ENCODE measurements at places on chromosomes 1 and 21. TPM values are rescaled to one million over a fixed set of nuclear protein-coding genes. Genes with fewer than 3 reads are reported as not detected.

GRCh38 chr1:204735042-204735441 lies 49.5 kb upstream of the LRRN2 start:
- no peak for DNase-seq

DNA sequence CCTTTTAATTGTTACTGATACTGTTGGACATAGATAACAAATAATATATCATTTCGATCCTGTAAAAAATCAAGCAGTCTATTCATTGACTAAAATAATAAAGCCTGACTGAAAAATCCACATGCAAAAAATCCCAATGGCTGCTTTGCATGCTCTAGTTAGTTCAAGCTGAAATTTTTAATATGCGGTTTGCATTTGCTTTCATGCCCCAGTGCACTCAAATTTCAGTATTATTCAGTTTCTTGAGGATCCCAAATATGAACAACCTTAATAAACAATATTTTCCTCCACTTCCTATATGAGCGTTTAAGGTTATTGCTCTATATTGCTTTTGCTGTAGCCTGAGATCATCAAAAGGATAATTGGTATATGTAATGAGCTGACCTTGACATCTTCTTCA lies 75.1 kb upstream of the DPH5 start:
- DNase-seq, result no peak

DNA sequence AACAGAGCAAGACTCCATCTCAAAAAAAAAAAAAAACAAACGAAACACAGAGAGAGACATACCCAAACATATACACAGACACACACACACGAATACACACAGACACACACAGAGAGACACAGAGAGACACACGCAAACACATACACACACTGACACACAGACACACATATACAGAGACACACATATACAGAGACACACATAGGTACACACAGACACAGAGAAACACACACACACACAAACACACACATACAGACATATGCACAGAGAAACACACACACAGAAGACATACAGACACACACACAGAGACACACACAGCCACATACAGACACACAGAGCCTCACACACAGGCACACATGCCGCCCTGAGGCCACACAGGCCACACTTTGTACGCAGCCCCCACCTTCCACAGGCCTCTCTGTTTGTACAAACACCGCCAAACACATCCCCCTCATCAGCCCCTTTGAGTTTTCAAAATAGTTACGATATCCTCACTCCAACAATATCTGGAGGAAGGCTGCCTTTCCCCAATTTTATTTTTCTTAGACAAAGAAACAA lies 57.5 kb upstream of the ABCG1 start:
- no peak for DNase-seq

DNA sequence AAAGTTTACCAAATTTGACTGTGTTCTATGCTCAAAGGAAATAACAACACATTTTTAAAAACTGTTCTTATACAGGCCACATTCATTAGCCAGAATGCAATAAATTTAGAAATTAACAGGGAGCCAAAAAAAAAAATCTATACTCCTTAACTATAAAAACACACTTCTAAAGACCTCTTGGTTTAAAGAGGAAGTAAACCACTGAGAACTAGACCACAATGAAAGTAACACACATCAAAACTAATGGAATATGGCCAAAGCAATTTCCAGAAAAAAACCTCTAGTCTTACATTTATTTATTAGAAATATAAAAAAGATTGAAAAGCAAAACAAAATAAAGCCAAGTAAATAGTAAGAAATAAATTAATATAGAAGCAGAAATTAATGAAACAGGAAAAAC lies 48.9 kb upstream of the GADD45A start:
- DNase-seq, result no peak

GRCh38 chr1:92968138-92969032 lies 7.1 kb upstream of the DIPK1A start:
- DNase-seq, result no peak

- DNase-seq, result no peak
These were observed 98.1 kb downstream of the SEC16B start for GRCh38 chr1:177871613-177872307.

DNA sequence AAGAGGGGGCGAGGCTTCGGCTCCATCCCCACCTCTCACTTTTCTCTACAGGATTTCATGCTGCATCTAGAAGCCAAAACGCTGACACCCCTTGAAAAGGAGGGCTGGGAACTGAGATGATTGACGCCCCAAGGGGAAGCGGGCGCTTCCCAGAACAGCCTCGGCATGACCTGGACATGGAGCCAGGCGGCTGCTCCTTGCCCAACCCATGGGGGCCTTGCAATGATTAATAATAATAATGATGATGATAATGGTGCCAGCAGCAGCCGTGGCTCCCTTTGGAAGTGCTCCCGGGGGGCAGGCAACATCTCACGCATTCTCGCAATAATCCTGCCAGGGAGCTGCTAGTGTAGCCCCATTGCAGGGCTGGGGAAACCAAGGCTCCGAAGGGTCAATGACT lies 78.2 kb downstream of the RAP1GAP start:
- no peak for DNase-seq

DNA sequence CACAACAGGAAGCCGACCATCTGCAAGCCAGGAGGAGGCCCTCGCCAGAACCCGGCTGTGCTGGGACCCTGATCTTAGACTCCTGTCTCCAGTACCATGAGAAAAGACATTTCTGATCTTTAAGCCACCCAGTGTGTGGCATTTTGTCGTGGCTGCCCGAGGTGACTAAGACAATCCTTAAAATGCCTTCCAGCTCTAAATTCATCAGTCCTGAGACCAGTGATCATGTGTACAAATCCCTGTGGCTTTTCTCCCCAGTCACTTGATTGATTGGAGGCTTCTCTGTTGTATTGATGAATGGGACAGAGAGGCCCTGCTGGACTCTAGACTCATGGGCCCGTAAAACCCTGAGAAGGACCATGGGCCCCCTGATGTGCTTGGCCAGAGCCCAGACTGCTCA lies 36.1 kb downstream of the B3GALT5 start:
- no peak for DNase-seq

- no peak for DNase-seq
These were observed 14.4 kb downstream of the SLC5A9 start for GRCh38 chr1:48236716-48237470.

DNA sequence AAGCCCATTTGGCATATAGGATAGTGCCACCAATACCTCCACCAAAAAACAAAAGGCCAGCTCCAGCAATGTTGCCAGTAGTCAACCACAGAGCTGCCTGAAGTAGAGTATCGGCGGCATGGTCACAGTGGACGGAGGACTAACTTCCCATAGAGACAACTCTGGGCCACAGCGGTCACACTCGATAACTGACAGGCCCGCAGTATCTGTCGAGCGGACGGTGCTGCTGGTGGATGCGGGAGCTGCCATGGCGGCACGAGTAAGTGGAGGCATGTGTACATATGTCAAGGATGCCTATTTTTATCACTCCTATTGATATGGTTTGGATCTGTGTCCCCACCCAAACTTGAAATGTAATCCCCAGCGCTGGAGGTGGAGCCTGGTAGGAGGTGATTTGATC lies 4.1 kb downstream of the KRTAP12-1 start:
- DNase-seq, result no peak

DNA sequence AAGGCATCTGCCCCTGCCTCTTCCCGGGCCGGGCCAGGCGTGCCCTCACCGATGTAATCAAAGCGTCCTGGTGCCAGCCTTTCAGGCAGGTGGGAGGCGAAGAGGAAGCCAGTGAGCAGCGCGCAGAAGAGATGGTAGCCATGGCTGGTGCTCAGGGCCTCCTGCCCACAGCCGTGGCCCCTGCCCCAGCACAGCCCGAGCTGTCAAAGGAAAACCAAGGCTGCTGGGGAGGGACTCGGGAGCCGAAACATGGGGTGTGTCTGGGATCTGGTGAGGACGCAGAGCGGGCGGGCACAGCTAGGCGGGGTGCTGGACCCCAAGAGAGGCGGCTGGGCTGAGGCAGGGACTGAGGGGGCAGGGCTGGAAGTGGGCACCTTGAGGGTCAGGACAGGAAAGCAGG lies 2.7 kb downstream of the BGLAP start:
- no peak for DNase-seq

DNA sequence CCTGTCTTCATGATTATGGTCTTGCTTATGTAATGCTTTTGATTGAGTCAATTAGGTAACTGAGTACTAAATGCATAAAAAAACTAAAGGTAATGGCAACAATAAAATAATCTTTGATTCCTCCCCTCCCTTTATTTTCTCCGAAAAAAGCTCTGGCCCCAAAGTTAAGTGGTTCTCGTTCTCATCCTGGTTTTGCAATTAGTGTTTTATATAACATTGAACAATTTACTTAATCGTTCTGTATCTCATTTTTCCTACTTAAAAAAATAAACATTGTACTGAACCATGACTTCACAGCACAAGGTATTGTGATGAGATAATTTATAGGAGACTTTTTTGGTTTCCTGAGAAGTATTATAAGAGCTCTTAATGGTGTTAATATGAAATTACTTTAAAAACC lies 11.3 kb downstream of the SLC22A15 start:
- DNase-seq, result no peak

DNA sequence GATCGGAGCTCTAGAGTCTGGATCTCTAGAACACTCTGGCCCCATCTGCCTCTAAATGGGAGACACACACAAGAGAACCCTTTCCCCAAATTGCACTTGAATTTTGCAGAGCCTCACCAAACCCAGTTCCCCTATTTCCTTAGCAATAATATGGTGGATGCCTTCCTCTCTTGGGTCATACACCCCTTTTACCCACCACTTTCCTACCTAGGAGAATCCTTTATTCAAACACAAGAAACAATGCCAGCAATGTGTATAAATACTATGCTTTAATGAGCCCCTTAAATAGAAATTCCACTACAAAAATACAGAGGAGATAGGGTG lies 760 bp upstream of the SF3B4 start:
- no peak for DNase-seq

DNA sequence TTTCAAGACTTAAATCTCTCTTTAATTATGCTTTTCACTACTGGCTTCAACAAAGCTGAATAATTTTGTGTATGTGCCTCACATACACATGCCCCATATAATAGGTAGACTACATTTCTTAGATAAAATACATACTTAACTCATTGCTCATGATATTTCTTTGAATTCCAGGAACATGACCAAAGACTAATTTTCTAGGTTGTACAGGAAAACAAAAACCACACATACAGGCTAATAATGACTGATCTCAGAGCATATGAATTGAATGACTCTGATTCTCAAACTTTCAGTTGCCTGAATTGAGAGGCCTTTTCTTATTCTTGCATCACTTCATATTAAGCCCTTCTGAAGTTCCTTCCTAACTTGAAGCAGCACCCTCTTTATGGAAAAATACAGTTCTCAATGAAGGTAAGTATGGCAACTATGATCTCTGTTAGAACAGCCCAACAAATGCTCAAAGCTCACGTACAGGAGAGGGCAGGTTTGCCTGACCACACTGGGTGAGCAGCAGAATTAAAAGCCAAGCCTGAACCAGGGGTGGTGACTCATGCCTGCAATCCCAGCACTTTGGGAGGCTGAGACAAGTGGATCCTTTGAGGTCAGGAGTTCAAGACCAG lies 22.6 kb upstream of the UAP1 start:
- peak; percentile 44 for DNase-seq

GRCh38 chr1:182720463-182720862 lies 36.1 kb upstream of the RGS8 start:
- no peak for DNase-seq

DNA sequence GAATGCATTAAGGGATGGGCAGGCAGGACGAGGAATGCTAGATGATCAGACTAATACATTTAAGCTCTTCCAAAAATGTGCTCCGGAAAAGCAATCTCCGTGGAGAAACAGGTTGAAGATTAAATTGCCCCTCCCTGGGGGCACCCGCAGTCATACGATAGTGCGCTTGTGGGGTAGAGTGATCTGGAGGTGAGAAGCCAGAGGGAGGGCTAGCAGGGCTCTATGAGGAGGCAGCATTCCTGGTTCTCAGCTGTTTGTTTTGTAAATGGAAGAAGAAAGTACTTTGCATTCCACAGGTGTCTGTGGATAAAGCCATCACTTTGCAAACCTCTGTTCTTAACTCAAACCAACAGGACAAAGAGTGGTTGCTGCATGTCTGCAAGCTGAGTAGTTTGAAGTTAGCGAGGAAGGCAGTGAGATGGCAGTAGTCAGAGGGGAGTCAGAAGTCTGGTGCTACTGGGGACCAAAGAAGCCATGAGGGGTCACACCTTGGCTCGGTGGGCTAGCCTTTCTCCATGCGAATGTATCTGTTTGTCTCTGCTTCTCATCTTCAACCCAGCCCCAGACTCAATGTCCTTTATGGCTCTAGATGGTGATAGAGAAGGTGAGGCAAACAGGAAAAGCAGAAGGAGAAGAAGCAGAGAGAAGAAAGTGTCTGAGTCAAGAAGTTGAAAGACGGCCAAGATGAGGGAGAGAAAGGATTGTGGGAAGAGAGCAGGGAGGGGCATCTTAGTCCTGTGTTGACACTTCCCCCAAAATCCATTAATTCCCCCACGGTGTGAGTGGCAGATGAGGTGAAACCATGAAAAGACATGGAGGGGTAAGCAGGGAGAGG lies 65.2 kb upstream of the GJA8 start:
- DNase-seq, result no peak

GRCh38 chr1:167672831-167673230 lies 42.8 kb downstream of the RCSD1 start:
- DNase-seq, result no peak

DNA sequence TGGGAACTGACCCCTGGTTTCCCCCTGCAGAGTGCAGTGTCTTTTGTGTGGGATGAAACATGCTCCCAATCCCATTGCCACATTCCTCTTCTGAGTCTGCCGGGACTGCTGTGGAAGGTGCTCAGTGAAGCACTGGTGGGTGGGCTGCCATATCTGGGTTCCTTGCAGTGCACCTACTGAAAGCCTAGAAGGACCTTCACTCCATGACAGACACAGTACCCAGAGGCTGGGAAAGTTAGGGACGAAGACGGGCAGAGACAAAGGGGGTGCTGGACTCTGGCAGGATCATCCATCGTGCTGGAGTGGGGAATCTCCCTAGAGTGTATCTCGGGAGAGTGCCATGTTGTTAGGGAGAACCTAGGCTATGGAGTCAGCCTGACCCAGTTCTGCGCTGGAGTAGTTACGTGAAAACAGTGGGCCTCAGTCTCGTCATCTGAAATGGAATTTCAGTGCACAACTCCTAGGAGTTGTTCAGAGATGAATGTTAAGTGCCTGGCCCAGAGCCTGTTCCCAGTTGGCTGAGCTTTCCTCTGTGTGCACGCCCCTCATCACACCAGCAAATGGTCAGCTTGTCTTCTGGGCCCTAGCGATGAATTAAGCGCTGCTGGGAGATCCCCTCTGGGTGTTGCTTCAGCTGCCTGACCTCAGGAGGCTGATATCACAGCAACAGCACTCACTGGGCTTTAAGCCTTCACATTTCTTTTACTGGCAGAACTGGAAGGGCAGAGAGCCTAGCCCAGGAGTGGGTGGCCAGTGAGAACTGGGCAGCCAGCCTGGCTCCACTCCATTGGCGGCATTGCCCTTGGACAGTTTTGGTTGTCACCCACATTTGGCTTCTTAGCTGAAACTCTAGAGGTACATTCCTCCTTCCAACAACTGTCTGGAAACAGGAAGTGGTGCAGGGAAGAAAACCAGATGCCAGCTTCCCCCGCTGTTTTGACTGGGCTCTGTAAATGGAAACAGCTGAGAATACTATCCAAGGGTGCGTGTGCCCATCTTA lies 479.8 kb upstream of the VAMP3 start:
- no peak for DNase-seq

- no peak for DNase-seq
These were observed 5.4 kb upstream of the ALPL start for GRCh38 chr1:21503706-21504377.

GRCh38 chr1:178220094-178220493 lies 126.2 kb downstream of the RASAL2 start:
- DNase-seq, result no peak

Gene NBPF20
- total RNA-seq, result 0.55 TPM

Gene ACTL8
- total RNA-seq, result not detected

Gene ABCA4
- not detected for total RNA-seq

Gene DENND2D
- total RNA-seq, result 209 TPM

Gene GPX7
- total RNA-seq, result 15.3 TPM

Gene MACO1
- 13.0 TPM for total RNA-seq

Gene COL16A1
- total RNA-seq, result not detected

Gene AMY1B
- total RNA-seq, result not detected
